ENCODE measurements at places on chromosomes 16 and 17.
A peak's percentile ranks its signal among the peaks of the same experiment; 100 is the strongest.

GRCh38 chr17:80847496-80848230 is 144.0 kb upstream of the CHMP6 start:
- peak; percentile 83 for DNase-seq

- no peak for DNase-seq
Measured at GRCh38 chr16:66713076-66713475, 16.5 kb upstream of the CMTM4 start.

- peak; percentile 90 for DNase-seq
Measured at GRCh38 chr16:3188925-3189825, 1.2 kb downstream of the OR1F1 start.

- DNase-seq, result no peak
Measured at GRCh38 chr17:31854672-31855071, 4.4 kb downstream of the COPRS start.

GRCh38 chr17:50664788-50665458 is 30.2 kb downstream of the ABCC3 start:
- no peak for DNase-seq

GRCh38 chr16:79843145-79843544 is 242.6 kb upstream of the MAF start:
- no peak for DNase-seq

GRCh38 chr16:78184238-78185183 is 85.1 kb downstream of the WWOX start:
- no peak for DNase-seq

Data from activated CD4-positive, alpha-beta T cell treated with anti-CD3 and anti-CD28 coated beads, Interleukin-10, Interleukin-2, amounts not matched to agents 100 ng/mL and 50 ng/mL, durations not matched to agents 16 hours and 8 hours (primary cell).